ENCODE measurements at places on chromosomes 3 and 15.

DNA sequence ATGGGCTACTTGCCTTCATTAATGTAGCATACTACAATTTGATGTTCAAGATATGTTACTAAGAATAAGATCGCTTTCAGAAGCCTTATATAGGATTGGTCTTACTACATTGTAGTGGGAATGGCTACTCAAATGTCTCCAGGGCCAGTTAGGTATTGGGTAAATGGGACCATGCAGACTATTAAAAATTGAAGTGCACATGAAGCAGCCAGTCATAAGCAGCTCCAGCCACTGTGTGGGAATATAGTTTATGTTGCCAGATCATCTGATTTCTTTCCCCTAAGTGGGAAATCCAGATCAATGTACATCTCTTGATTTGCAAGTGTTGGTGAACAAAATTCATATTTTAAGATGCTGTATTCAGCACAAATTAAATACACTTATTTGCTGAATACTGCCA is 5.1 kb downstream of the CTNNB1 start:
- DNase-seq, result no peak

DNA sequence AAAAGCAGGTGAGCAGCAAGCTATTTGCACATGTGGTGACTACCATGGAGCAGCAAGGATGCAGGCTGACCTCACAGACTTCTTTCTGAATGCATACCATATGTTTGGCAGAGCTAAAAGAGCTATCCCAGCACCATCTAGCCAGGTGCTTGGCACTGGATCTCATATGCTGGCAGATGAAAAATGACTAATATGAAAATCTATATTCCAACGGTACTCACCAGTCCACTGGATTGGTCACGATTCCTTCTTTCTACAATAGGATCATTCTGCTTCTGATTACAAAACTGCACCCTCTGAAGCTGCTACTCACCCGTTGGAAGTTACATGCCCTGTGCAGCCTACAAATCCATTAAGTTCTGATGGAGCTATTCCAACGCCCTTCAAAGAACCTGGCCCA is 714.3 kb upstream of the CFAP20DC start:
- DNase-seq, result no peak

- DNase-seq, result no peak
Measured at GRCh38 chr15:92425578-92426225, 32.0 kb downstream of the ST8SIA2 start.

DNA sequence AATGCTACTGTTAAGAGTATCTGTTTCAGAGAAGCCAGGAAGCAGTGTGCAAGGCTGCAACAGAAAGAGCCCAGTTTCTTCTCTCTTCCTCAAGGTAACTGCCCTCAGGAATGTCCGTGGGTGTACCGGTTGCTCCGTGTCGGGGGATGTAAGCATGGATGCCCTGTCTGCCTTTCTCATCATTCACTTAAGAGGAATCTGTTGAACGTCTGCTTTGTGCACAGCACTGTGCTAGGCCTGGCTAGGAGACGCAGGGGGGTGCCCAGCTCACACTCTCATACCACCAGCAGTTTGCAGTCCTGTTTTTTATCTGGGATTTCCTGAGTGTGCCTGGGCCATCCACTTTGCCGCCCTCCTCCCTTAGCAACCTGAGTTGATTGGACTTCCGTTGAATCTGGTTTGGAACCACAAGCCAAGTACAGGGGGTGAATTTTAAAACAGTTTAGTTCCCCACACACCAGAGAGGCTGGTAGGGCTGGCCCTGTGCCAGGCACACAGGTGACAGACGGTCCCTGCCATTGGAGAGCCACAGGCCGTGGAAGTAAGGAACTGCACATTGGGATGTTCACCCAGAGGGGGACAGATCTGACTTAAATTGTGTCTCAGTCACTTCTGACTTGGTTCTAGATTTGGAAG is 11.2 kb downstream of the BOC start:
- no peak for DNase-seq

DNA sequence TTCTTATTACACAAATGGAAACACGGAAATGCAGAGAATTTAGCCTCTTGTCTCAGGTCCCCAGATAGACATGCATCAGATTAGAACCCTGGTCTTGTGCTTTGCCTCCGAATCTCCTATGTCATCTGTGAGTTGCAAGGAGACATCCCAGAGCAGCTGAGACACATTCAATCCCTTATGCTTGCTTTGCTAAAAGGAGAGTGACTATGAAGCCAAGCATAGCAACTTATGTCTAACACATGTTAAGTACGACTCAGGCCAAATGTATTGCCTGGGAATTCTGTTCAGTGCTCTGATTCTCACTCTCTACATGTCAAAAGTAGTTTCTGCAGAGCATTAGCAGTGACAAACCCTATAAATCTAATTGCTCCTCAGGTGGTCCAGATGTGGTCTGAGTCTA is 30.6 kb upstream of the LRRC3B start:
- no peak for DNase-seq

DNA sequence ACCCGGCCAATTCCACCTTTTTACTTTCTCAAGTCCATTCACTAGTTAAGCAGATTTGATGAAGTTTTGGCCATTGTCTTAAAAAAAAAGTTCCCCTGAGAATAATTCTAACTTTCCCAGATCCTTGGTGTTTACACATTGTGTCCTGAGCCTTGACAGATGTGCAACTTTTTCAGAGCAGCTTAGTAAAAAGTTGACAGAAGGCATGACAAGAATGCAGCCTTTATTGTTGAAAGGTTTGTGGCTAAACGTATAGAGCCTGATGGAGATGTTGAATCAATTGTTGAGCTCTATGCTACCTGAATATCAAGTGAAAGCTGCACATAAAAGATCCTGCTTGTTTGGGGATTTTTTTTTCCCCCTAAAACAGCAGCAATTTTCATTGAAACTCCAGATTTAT is 75.3 kb upstream of the CMTM7 start:
- DNase-seq, result no peak

DNA sequence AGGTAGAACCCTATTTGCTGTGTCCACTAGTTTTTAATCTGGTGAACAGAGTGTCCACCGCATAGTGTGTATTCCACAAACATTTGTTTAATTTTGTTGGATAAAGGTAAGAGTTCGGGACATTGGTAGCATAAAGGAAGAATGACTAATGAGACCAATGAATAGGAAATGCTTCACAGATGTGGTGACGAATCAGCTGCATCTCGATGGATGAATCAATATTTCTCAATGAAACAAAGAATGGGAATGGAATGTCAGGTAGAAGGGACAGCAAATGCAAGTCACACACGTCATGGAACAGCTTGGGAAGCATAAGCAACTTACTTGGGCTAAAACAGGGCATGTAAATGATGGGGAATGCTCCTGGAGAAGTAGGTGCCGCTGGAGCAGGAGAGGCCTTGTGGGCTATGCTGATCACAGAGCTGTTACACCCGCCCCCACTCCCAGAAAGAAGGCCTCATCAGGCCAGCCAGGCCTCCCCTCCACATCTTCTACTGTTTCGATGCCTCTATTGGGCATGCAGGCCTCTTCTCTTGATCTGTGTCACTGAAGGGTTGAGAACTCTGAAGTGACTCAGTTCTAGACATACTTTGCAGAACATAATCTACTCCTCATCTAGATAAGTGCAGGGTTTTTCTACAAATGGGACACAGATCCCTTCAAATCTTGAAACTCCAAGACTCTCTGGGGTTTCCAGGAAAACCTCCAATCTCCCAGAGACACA is 120.0 kb upstream of the GADL1 start:
- no peak for DNase-seq

GRCh38 chr15:35206060-35206675 is 121.1 kb upstream of the NANOGP8 start:
- no peak for DNase-seq

DNA sequence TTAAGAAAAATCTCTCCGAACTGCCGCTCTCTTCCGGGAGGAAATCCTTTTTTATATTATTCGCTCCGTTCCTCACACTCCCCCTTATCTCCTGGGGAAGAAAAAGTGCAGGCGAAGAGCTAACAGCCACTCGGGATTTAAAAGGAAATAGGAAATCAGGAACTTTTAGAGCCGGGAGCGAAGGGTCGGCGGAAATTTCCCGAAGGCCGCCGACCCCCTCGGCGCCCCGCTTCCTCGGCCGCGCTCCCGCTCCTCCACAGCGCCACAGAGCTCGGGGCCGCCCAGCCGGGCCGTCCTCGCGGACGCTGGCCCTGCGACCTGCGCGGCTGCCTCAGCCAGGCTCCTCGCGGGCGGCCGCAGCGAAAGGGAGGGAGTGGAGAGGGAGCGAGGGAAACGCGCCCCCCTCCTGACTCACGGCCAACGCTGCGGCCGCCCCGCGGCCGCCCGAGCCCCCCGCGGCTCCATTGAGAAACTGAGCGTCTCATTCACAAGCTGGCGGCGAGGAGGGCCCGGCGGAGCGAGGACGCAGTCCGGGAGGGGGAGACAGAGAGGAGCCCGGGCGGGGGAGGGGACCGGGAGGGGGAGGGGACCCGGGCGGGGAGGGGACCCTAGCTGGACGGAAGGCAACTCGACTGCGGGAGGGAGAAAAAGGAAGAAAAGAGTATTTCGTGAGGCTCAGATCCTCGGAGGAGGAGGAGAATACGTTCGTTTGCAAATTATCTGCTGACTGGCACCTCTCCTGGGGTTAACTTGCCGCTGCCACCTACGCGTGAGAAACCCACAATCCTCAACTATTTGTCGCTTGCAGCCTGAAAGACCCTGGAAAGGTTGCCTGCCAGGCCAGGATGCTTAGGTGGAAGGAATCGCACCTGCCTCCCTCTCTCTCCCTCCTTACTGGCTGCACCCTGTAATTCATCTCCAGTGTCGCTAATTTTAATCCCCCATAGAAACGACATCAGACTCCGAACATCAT is at the start of gene PTPN9:
Gene PTPN9, minus strand, starts transcription at position 368 of the 973 bp plus-strand sequence. CDS start 539 bp downstream, outside the sequence.
- DNase-seq, result peak; percentile 49

GRCh38 chr3:166283840-166284239 is 446.6 kb upstream of the BCHE start:
- DNase-seq, result peak; percentile 20

- DNase-seq, result no peak
Measured at GRCh38 chr3:48562367-48563095, 1.1 kb downstream of the UCN2 start.

GRCh38 chr3:40908612-40909011 is 290.7 kb upstream of the CTNNB1 start:
- no peak for DNase-seq

DNA sequence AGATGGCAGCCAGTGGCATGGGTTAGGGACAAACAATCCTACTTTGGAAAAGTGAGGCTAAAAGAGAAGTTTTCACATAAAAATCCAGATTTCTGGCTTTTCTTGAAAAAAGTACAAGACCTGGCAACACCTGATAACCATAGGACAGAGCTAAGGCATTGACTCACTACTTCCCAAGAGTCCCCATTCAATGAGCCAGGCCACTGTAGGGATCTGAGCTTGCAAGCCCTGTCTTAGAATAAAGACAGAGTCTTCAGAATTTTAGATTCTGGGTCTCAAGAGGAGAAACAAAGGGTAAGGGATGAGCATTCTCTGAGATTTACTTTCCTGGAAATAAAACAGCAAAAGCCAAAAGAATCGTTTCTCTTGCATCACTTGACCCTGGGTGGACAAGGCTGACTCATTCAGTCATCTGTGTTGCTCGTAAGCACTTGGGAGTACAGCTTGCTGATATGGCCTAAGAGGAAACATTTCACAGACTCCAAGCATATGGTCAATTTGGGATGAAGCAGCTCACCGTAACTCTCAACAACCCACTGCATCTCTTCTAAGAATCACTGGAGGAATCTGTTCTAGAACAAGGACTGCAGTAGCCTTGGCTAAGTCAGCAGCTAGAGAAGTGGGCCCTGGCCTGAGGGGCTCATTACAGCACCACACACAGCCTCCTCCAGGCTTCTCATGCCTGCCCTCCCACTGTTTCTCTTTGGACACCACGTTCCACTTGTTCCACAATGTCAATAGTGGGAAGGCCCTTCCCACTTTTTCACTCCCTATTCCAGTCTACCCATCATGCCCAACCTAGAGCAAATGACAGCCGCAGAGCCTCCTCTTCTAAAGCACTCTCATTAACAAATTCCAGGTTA is 86.2 kb downstream of the RFTN1 start:
- DNase-seq, result no peak

DNA sequence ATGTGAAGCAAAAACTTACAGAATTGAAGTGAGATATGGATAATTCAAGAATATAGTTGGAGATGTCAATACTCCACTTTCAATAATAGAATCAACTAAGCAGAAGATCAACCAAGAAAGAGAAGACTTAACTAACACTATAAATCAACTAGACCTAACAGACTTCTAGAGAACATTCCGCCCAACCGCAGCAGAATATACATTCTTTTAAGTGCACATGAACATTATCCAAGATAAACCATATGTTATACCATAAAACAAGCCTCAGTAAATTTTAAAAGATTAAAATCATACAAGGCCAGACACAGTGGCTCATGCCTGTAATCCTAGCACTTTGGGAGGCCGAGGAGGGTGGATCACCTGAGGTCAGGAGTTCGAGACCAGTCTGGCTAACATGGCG is 5.5 kb upstream of the TEX55 start:
- DNase-seq, result no peak

GRCh38 chr3:128360705-128361271 is 105.9 kb downstream of the DNAJB8 start:
- DNase-seq, result no peak

- DNase-seq, result no peak
Measured at GRCh38 chr3:175852560-175852959, 993.4 kb downstream of the NAALADL2 start.

DNA sequence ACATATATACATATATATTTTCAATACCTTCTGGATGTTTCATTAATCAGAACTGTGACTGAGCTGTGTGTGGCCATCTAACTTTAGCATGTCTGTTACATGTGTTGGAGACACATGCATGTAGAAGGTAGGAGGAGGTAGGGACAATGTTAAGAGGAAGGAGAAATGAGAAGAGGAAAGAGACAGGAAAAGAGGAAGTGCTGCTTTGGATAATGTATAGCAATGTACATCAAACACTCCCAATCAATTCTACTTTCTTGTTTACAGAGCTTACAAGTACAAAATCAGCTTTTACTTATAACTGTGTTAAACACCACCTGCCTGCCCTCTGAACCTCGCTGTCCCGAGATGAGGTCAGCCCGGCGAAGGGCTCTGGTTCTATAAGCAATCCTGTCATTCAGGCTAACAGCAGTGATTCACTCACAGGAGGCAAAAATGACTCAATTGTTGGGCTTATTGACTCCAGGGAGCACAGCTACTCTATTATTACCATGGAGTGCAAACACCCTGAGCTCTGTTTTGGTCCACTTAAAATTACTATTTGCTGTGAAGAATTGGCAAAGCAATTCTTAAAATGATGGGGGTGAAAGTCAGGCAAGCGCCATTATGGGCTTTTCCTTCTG is 188.9 kb downstream of the MEIS2 start:
- DNase-seq, result no peak

DNA sequence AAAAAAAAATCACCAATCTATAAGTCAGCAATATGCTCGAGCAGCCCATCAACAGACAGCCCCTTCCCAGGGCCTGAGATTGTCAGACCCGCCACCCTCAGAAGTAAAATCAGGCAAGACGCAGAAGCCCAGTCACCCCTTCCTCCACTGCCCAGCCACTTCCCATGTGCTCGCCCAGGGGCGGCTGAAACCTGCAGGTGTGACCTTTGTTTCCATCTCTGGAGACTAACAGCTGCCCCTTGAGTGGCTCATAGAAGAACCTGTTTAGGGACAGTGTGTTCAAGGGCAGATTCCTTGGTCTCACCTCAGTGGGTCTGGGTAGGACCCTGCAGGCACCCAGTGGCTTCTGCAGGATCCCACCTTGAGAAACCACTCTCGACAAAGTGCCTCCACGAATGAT is 105.6 kb downstream of the MYLK start:
- DNase-seq, result no peak
